ENCODE measurements at places on chromosomes 7 and 10.

DNA sequence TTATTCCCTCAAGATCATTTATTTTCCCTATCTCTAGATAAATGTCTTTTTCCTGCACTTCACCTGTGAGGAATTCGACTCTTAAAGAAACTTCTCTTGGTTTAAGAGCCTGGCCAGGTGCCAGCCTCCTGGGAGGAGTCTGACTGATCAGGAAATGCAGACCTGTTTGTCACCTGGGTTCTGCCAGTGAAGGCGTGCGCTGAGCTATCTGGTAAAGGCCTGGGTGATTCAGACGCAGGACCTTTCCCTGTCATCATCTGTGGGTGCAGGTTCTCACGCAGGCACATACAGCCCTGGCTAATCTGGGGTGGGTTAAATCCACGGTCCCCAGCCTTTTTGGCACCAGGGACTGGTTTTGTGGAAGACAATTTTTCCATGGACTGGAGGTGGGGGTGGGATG, 65.3 kb upstream of the AQP1 start:
- DNase-seq = no peak

DNA sequence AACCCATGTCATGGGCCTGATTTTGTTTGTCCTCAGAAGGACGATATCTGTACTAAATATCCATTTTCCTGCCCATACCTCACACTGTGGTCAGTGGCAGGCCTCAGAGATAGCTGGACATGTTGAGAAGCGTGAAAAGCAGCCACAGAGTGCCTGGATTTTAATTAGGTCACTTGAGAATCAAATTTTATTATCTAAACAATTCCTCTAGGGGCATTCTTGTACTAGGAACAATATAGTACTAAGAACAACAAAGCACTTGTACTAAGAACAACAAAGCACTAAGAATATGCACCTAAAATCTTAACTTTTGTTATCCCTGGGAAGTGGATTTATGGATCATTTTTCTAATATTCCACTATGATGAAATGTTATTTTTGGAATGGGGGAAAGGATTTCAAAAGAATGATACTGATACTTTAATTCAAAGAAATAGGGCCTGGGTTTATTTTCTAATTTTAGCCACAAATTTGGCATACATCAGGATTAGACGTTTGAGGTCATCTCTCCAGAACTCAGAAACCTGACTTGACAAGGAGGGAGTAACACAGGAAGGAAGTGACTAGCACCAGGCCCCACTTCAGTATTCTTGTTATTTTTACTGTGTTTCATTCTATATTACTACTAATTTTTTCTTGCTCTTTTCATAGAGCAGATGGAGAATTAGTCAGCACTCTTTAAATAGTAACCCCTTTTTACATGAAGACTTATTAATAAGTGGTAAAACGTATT, 112.2 kb downstream of the EXOC4 start:
- DNase-seq = no peak

DNA sequence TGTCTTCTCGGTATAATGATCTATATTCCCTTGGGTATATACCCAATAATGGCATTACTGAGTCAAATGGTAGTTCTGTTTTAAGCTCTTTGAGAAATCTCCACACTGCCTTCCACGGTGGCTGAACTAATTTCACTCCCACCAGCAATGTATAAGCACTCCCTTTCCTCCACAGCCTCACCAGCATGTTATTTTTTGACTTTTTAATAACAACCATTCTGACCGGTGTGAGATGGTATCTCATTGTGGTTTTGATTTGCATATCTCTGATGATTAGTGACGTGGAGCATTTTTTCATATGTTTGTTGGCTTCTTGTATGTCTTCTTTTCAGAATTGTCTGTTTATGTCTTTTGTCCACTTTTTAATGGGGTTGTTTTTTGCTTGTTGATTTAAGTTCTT, 33.6 kb downstream of the KIAA1217 start:
- peak; percentile 18 for DNase-seq

- no peak for DNase-seq
Observed at GRCh38 chr10:84890706-84891105, 562.3 kb downstream of the CCSER2 start.

DNA sequence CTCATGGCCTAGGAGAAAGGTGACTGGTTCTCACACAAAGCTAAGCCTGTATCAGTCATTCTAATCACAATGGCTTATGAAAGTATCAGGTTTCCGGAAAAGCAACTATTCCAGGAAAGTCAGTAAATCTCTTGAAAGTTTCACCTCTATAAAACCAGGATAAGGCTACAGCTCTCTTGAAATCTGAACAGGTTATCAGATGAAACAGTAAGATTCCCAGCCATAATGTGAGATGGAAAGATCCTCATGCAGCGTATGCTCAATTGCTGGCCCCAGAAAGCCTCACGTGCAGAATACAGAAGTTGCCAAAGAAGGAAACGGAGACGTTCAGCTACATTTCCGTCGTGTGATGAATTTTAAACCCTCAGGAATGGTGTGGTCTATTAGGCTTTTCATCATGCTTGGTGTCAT, 90.0 kb downstream of the PFKFB3 start:
- DNase-seq = no peak

DNA sequence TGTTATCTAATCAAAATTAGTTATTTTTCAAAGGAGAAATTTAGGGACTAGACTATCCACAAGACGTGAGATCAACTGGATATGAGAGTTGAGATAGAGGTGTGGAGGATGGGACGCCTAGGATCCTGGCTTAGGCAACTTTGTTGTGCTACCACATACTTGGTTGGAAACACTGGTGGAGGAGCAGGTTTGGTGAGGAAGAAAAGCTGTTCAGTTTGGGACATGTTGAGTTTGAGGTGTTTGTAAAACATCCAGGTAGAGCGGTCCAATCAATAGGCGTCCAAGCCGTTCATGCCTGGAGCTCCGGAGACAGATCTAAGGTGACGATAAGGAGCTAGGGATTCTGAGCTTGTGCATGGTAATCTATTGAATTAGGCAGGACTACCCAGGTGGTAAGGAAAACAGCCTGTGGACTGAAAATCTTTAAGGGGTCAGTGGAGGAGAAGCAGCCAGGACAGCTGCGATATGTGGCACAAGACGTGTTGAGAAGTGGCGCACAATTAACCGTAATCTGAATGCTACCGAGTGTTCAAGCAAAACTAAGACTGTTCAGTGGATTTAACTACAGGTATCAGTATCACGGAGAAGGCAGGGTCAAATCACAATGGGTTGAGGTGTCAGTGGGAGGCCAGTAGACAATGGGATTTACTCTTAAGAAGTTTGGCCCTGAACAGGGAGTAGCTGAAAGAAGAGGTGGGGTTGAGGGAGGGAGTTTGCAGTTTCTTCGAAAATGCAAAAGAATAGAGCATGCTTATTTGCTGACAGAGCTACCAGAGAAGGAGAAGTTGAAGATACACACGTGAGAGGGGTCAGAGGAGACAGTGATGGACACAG, 16.1 kb upstream of the TRPV6 start:
- DNase-seq = no peak

DNA sequence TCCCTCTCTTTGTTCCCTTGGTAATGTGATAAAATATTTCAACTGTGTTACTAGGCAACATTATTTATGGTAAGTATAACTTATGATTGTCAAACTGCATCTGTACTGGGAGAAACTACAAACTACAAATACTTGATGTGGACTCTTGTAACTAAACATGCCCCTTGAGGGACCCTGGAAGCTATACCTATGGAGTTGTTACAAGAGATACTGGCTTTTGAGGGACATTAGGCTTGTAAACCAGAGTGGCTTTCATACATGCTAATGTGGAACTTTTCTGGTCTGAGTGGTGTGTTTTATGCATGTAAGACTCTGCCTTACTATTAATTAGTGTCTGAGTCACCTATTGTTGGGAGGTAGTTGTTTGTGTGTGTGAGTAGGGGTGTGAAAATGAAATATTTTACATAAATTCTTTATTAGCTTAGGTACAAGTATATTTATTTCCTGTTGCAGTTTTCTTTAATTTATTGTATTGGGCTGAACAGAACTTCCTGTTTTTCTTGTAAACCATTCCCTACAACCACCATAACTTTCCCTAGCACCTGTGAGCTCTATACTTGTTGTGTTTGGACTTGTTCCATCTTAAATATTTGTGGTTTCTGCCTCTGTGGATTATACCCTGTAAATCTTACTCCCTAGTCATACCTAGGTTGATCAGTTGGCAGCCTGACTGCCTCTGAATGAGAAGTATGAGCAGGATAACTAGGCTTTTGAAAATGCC, 49.8 kb downstream of the STK31 start:
- no peak for DNase-seq

Data from NAMALWA (cell line).